ENCODE measurements at places on chromosomes 2 and 18. TPM values are rescaled to one million over a fixed set of nuclear protein-coding genes. Genes with fewer than 3 reads are reported as not detected.

The GREB1L gene
- not detected for total RNA-seq

The SLC40A1 gene
- 4.5 TPM for total RNA-seq

The TTN gene
- 6.6 TPM for total RNA-seq

The IL36RN gene
- total RNA-seq = not detected

The LRRC30 gene
- total RNA-seq = not detected

The CSRNP3 gene
- not detected for total RNA-seq

The TEKT4 gene
- total RNA-seq = not detected

The C1GALT1C1L gene
- 0.48 TPM for total RNA-seq

The ERICH2 gene
- total RNA-seq = 0.58 TPM

The RNU2-63P gene
- total RNA-seq = 11.0 TPM

The POTEC gene
- not detected for total RNA-seq

The ABCG8 gene
- total RNA-seq = not detected

- no peaks in the 10 kb centered on the region for H3K36me3 ChIP-seq
- DNase-seq = no peak
- no peaks in the 10 kb centered on the region for H3K27me3 ChIP-seq
- no peaks in the 10 kb centered on the region for H3K4me1 ChIP-seq
- no peak overlapping the region for H3K27ac ChIP-seq
Measured at GRCh38 chr18:9661564-9661963, 46.5 kb upstream of the RAB31 start.

GRCh38 chr18:10705786-10706185 lies 180.0 kb downstream of the NAPG start:
- H3K36me3 ChIP-seq = no peaks in the 10 kb centered on the region
- no peaks in the 10 kb centered on the region for H3K4me1 ChIP-seq
- H3K4me3 ChIP-seq = no peak overlapping the region
- no peak for DNase-seq
- no peak overlapping the region for H3K27ac ChIP-seq
- no peaks in the 10 kb centered on the region for H3K27me3 ChIP-seq

DNA sequence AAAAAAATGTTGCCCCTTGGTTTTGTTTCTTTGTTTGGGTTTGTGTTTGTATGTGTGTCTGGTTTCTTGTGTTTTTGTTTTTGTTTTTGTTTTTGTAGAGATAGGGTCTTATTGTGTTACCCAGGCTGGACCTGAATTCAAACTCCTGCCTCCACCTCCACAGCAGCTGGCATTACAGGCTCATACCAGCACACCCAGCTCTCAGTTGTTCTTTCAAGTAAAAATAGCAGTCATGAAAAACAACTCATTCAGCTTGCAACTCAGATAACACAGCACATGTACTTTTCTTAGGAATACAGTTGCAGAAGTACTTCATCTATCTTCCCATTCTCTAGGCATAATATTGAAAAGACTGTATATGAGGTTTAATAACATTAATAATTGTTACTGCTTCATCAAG lies 37.0 kb downstream of the ZC3H8 start:
- peaks cover 37% of the 10 kb centered on the region for H3K36me3 ChIP-seq
- H3K27me3 ChIP-seq = no peaks in the 10 kb centered on the region
- DNase-seq = no peak
- no peak overlapping the region for H3K27ac ChIP-seq
- H3K4me3 ChIP-seq = no peak overlapping the region

DNA sequence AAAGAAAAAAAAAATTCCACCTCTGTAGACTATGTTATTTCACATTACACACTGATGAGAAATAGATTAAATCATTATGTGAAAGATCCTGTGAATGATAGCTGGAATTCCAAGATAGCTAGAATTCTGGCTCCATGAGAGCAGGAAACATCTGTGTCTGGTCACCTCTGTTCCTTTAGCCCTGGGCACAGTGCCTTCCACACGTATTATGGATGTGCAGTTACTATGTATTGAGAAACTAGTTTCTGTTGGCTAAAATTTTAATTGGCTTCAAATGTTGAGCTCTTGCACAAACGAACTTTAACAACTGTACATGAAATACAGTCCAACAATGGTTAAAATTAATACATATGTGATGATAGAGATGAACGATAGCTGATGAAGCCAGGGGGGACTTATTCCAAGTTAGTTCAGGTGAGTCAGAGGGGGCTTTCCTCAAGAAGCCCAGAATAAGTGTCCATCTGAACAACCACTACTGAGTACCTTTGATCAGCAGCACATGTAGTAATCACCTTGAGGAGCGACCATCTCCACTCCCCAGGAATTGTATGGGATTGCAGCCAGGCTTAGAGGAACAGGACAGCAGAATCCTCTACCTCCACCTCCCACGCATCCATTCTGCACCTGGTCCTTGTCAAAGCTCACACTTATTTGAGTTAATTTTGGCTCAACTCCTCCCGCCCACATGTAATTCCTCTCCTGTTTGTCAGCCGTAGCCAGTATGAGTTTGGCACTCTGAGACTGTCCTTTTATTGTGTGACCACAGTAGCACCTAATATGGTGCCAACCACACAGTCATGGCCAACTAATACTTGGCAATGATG lies 68.6 kb downstream of the NABP1 start:
- no peak overlapping the region for H3K4me3 ChIP-seq
- peaks cover 21% of the 10 kb centered on the region for H3K4me1 ChIP-seq
- H3K27ac ChIP-seq = no peak overlapping the region
- H3K36me3 ChIP-seq = no peaks in the 10 kb centered on the region
- H3K27me3 ChIP-seq = peaks cover 30% of the 10 kb centered on the region
- DNase-seq = no peak

DNA sequence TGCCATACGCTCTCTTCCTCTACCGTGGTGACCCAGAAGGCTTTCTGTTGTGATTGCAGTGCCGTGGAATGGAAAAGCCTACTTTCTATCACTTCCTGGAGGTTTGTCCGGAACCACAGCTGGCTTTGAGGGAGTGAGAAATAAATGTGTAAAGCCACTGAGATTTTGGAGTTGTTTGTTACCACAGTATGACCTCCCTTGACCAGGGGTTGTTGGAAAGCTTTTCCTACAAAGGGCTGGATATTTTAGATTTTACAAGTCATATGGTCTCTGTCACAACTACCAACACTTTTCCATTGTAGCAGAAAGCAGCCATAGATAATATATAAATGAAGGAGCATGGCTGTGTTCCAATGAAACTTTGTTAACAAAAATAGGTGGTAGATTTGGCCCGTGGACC lies 70.3 kb downstream of the VAPA start:
- no peaks in the 10 kb centered on the region for H3K4me1 ChIP-seq
- no peak overlapping the region for H3K27ac ChIP-seq
- no peak for DNase-seq
- H3K36me3 ChIP-seq = no peaks in the 10 kb centered on the region
- H3K4me3 ChIP-seq = no peak overlapping the region

- no peak overlapping the region for H3K27ac ChIP-seq
- no peak for DNase-seq
Measured at GRCh38 chr2:23637011-23637778, 252.2 kb downstream of the KLHL29 start.

DNA sequence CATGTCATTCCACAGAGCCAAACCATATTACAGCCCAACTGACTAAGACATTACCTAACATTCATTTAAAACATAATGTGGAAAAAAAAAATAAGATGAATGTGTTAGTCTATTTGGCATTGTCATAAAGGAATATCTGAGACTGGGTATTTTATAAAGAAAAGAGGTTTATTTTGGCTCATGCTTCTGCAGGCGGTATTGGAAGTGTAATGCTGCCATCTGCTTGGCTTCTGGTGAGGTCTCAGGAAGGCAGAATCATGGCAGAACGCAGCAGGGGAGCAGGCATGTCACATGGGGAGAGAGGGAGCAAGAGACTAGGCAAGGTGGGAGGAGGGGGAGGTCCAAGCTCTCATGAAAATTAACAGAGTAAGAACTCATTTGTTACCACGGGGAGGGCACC lies 504.8 kb upstream of the LRATD1 start:
- no peaks in the 10 kb centered on the region for H3K4me1 ChIP-seq
- no peaks in the 10 kb centered on the region for H3K36me3 ChIP-seq
- no peaks in the 10 kb centered on the region for H3K27me3 ChIP-seq
- DNase-seq = no peak
- no peak overlapping the region for H3K27ac ChIP-seq

GRCh38 chr2:41610501-41611190 lies 437.2 kb upstream of the PKDCC start:
- DNase-seq = no peak
- H3K27me3 ChIP-seq = no peaks in the 10 kb centered on the region
- H3K27ac ChIP-seq = no peak overlapping the region
- H3K36me3 ChIP-seq = no peaks in the 10 kb centered on the region
- H3K4me1 ChIP-seq = no peaks in the 10 kb centered on the region
- H3K4me3 ChIP-seq = no peak overlapping the region

- H3K4me1 ChIP-seq = no peaks in the 10 kb centered on the region
- peak; percentile 2 for DNase-seq
- no peak overlapping the region for H3K4me3 ChIP-seq
- no peaks in the 10 kb centered on the region for H3K36me3 ChIP-seq
- H3K27ac ChIP-seq = no peak overlapping the region
- no peaks in the 10 kb centered on the region for H3K27me3 ChIP-seq
Measured at GRCh38 chr18:8426401-8426800, 182.8 kb upstream of the RAB12 start.

GRCh38 chr2:43361286-43361685 lies 134.9 kb upstream of the ZFP36L2 start:
- DNase-seq = no peak
- no peak overlapping the region for H3K4me3 ChIP-seq
- no peaks in the 10 kb centered on the region for H3K4me1 ChIP-seq
- no peaks in the 10 kb centered on the region for H3K27me3 ChIP-seq

GRCh38 chr2:235091421-235091820 lies 139.6 kb downstream of the SH3BP4 start:
- peaks cover 2% of the 10 kb centered on the region for H3K27me3 ChIP-seq
- no peak overlapping the region for H3K27ac ChIP-seq

DNA sequence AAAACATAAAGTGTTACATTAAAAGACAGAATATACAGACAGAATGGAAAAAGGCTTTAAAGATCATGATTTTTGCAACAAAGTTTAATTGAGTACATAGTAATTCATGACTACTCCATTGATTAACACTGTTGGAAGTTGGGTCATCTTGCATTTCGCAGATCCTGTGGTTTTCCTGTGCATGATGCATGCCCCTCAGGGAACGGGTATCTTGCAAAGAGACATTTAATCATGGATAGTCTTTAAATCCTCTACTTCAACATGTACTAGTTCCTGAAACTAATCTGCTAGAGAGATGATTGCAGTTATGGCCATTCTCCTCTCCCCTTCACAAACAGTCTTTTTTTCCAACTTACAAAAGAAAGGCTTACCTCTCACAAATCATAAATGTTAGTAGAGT lies 155.6 kb upstream of the DSEL start:
- H3K4me3 ChIP-seq = no peak overlapping the region
- DNase-seq = no peak
- no peaks in the 10 kb centered on the region for H3K36me3 ChIP-seq
- H3K27ac ChIP-seq = no peak overlapping the region
- no peaks in the 10 kb centered on the region for H3K27me3 ChIP-seq

DNA sequence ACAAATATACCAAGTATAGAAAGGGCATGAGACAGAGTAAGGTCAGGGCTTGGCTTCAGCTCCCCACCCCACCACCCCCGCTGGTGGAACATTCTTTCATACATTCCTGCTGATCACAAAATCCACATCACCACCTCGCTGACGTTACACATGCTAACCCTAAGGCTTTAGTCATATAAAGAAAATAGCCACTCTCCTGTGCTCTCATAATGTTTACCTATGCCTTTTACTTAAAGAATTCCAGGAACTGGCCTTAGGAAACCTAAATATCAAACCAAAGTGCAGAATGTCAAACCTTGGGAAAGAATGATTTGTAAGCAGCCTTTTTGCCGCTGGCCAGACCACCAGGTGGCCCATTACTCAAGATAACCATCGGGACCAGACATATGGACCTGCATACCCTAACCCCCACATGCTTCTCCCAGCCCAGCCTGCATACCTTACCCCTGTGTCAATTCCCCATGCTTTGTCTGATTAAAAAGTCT lies 136.3 kb upstream of the SLC39A10 start:
- DNase-seq = no peak
- H3K27ac ChIP-seq = no peak overlapping the region
- no peaks in the 10 kb centered on the region for H3K27me3 ChIP-seq
- H3K36me3 ChIP-seq = peaks cover 18% of the 10 kb centered on the region
- no peak overlapping the region for H3K4me3 ChIP-seq

- H3K36me3 ChIP-seq = no peaks in the 10 kb centered on the region
- DNase-seq = no peak
- no peaks in the 10 kb centered on the region for H3K27me3 ChIP-seq
- H3K4me1 ChIP-seq = no peaks in the 10 kb centered on the region
- no peak overlapping the region for H3K27ac ChIP-seq
Measured at GRCh38 chr2:67564076-67564475, 166.9 kb downstream of the ETAA1 start.

- peaks cover 3% of the 10 kb centered on the region for H3K36me3 ChIP-seq
- no peak overlapping the region for H3K27ac ChIP-seq
- H3K27me3 ChIP-seq = peaks cover 22% of the 10 kb centered on the region
- no peaks in the 10 kb centered on the region for H3K4me1 ChIP-seq
Measured at GRCh38 chr2:98369710-98370239, 23.5 kb downstream of the CNGA3 start.

DNA sequence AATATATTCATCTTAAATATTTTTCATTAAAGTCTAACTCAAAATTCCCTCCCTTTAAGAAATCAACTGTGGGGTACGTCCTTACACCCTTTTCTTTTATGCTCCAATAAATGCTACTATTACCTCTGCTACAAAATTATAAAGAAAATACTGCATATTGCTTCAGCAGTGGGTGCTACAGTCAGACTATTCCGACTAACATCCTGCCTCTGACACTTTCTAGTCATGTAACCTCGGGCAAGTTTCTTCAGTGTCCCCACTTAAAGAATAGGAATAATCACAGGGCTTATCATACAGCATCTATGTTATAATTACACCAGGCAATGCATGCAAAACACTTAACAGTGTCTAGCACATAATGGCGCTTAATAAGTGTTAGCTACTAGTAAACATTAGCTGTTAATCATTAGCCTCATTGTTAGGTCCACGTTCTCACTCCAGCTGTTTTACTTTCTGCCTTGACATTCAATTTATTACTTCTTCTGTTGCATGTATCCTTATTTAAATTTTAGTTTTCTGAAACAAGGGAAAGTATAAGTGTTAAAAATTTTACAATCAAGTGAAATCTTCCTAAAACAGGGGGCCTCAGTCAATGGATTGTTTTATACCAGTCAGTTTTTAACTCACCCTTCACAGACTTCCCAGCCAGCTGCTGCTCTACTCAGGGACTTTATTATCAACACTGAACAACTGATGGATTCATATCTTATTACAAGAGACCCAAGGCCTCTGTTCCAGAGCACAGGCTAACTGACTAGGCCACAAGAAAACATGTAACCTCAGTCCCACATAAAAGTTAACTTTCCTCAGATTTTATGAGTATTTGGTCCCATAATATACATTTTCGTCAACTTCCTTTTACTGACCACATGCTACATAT lies 54.0 kb downstream of the CLASP1 start:
- no peaks in the 10 kb centered on the region for H3K27me3 ChIP-seq
- peak overlapping the region; percentile 93 for H3K27ac ChIP-seq
- H3K4me1 ChIP-seq = peaks cover 38% of the 10 kb centered on the region
- no peaks in the 10 kb centered on the region for H3K36me3 ChIP-seq

DNA sequence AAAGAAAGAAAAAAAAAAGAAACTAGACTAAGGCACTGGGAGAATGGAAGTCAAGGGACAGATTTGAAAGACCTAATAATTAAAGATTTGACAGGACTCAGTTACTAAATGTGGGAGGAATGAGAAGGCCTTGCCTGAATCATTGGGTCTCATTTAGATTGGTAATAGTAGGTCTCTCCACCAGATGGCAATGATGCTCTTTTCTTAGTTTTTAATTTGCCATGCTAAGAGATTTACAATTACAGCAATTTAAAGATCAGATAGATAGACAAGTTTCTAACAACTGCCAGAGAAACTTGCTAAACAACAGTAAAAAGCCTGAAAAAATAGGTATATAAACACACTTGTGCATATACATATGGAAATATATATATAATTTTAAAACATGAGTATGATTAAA lies 153.0 kb downstream of the TMEM247 start:
- H3K27ac ChIP-seq = peak overlapping the region; percentile 60
- peaks cover 8% of the 10 kb centered on the region for H3K4me1 ChIP-seq
- DNase-seq = no peak
- H3K36me3 ChIP-seq = no peaks in the 10 kb centered on the region
